ENCODE measurements at places on chromosomes 5 and 9.

DNA sequence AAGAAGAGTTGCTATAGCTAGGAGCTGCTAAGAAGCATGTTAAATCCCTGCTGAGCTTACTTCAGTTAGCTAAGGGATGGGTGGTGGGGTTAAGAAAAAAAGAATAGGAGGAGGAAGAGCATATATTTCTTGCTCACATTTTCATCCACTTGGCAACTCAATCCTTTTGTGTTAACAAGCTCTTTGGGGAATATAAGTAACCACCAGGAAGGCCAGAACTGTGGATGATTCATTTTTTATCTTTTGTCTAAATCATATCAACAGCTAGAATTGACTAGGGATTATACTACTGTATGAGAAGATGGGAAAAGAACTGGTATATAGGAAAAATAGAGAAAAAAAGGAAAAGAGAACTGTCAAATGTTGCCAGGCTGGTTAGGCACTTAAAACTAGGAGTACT lies 555.3 kb upstream of the ARRDC3 start:
- no peak for DNase-seq

DNA sequence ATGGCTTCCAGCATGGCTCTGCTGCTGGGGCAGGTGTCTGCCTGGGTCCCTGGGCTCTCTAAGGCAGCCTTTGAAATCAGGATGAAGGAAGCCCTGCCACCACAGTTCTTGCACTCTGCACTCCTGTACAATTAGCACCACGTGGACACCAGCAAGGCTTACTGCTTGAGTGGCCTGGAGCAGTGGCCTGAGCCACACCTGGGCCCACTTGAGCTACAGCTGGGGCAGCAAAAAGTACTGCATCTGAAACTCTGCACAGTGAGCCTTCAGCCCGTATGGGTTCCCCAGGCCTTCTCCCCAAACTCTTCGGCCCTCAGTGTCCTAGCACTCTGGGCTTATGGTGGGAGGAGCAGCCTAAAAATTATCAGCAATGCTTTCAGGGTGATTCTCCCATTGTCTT lies 8.0 kb upstream of the INIP start:
- no peak for DNase-seq

DNA sequence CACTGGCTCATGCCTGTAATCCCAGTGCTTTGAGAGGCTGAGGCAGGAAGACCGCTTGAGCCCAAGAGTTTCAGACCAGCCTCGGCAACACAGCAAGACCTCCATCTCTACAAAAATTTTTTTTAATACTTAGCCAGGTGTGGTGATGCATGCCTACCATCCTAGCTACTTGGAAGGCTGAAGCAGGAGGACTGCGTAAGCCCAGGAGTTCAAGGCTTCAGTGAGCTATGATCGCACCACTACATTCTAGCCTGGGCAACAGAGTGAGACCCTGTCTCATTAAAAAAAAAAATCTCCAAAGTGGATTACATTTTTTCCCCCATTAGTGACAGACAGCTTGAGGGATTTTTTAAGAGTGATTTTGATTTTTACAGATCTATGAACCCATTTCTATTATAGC lies 230.8 kb downstream of the BNC2 start:
- DNase-seq = no peak

GRCh38 chr9:19320495-19320894 lies 59.5 kb downstream of the RPS6 start:
- no peak for DNase-seq
